GM10248 (cell line): ENCODE measurements at places on chromosomes 5 and 9.

GRCh38 chr5:10030219-10030831 is 219.4 kb downstream of the ATPSCKMT start:
- no peak for DNase-seq

DNA sequence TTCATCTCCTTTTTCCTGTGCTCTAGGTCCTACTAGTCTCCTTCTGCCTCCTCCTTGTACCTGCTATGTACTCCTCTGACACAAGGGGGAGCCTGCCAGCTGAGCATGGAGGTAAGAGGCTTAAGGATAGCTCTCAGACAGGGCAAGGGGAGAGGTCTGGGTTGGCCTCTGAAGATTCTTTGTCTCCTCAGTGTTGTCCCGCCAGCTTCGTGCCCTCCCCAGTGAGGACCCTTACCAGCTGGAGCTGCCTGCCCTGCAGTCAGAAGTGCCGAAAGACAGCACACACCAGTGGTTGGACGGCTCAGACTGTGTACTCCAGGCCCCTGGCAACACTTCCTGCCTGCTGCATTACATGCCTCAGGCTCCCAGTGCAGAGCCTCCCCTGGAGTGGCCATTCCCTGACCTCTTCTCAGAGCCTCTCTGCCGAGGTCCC is 3.8 kb downstream of the CREB3 start:
- DNase-seq: peak; percentile 73

- no peak for DNase-seq
These were observed 943.8 kb downstream of the NR2F1-AS1 start for GRCh38 chr5:92637247-92637646.

DNA sequence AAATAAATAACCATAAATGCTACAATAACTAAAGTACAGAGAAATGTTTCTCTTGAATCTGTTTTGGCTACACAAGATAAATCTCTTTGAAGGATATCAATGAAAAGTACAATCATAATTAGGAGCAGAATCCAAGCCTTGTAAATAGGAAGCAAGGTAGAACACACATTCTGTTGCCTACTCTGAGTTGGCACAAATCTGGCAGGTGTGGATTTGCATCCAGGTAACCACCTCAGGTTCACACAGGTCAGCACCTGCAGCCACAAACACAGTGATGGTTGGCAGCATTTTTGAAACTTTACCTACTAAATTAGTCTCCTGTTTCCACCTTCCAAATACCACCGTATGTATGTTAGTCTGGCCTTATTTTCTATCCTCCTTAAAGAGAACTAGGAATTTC is 105.3 kb upstream of the PIK3R1 start:
- no peak for DNase-seq
